ENCODE measurements at places on chromosomes 7 and 10. TPM values are rescaled to one million over a fixed set of nuclear protein-coding genes. Genes with fewer than 3 reads are reported as not detected.
A peak's percentile ranks its signal among the peaks of the same experiment; 100 is the strongest.

DNA sequence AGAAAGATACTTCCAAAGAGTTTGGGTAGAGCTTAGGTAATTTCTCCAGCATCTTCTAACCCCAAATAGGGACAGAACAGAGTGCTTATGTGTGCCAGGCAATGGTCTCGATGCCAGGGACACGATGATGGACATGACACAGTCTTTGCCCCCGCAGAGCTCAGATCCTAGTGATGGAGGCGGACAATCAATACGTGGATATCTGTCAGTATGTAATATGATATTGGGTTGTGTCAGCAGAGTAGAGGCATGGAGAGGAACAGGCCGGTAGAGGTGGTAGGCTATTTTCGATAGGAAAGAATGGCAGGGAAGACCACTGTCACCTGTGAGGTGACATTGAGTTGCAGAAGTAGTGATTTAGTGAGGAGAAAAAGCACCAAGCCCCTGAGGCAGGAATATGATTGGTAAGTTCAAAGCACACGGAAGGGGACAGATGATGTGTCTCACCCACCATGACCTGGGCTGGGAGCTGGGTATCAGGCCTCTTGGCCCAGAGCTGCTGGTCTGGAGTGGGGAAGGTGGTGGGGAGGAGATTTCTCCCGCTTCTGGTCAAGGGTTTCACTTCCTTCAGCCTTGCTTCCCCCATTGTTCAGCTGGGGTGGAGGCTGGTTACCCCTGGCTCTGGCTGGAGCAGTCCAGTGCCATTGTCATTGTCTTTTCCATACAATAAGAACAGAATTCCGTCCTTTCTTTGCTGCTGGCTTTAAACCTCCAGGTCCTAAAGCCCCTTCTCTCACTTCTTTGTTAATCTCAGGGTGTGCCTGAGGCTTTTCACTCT lies 36.0 kb upstream of the SRGN start:
- DNase-seq, result no peak

DNA sequence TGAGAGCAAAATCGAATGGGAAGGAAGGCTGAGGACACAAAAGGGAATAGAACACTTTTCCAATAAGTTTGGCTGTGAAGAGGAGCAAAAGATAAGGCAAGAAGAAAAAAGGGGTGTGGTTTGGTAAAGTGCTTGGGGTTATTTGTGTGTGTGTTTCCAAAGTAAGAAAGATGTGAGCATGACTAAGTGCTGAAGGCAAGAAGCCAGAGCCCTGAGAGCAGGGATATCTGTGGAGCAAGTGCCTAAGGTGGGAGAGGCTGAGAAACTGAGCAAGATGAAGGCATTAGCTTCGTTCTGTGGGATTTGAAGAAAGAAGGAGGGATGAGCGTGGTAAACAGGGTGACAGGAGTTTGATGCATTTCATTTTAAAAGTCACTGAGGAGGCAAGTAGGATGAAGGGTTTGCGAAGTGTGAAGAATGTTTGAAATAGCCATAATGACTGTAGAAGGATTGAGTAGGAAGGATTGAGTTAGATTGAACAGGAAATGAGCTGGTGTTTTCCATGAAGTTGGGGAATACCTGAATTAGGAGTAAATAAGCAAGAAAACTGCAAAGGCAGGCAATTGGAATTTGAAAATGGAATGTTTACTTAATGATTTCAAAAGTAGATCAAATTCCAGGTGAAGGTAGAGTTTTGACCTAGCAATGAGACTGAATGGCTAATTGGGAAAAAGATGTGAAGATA lies 19.9 kb upstream of the SP4 start:
- DNase-seq, result no peak

DNA sequence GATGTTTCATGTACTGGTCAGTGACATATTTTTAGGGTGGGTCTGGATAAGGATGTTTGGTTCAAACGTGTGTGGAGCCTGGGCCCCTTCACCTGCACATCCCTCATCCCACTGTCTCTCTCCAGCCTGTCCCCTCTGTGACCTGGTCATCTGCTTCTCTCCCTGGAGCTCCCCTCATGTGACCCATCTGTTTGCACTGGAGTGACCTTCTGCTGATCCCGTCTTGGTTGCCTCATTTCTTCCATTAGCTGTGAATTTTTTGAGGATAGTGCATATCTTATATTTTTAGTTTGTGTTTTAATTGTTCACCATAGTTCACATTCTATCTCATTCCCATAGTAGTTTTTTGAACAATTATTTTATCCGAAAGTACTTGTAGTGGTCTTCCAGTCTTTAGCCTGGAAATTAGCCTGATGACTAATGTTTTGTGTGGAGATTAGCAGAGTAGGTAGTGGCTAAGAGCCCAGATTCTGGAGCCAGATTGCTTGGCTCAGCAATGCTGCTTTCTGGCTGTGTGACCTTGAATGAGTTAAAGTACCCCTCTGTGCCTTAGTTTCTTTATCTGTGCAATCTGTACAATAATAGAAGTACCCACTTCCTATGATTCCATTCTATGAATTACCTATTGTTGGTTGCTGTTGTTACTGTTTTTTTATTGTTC lies 224.5 kb downstream of the LRMDA start:
- DNase-seq, result peak; percentile 54

Gene TRPV5
- total RNA-seq, result not detected

- peak; percentile 44 for DNase-seq
Observed at GRCh38 chr10:5976512-5977470, 552 bp downstream of the IL15RA start.

- peak; percentile 43 for DNase-seq
Observed at GRCh38 chr7:1144269-1144771, 15.7 kb downstream of the ZFAND2A start.

Gene CUZD1
- total RNA-seq, result 0.77 TPM

DNA sequence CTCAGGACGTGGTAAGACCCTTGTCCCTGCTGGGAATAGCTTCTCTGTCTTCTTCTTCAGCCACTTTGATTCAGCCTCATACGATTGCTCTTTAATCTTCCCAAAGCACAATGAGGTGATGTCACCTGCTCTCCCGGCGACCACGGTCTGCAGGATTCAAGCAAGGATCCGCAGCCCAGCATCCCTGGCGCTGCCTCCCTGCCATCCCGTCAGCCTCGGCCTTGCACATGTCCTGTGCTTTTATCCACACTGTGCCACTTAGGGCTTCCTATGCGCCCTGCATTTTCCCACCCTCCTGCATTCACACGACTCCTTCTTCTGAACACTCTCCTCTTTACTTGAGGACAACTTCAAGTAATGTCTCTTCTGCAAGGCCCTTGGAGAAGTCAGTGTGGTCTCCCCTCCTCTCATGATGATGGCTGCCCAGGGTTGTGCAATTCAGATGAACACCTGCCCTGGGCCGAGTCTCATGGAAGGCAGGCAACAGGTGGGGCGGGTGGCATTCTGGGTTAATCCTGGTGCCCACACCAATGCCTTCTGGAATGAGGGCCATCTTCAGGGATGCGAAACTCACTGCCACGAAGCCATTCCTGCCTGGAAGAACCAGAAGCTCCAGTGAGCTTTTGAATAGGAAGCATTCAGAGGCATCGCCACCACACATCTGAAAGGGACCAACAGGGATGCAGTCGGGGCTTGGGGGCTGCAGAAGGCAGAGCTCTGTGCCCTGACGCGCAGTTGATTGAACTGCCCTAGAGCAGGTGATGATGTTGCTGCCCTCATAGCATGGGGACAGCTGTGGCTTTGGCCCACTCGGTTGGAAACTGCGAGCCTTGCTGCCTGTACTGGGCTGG lies 287.5 kb downstream of the GLRX3 start:
- no peak for DNase-seq
